Activated CD8-positive, alpha-beta T cell treated with anti-CD3 and anti-CD28 coated beads, Interleukin-2, amount 10 ng/mL, durations not matched to agents 7 days and 5 days (primary cell): ENCODE measurements at places on chromosomes 4 and X. TPM values are rescaled to one million over a fixed set of nuclear protein-coding genes. Genes with fewer than 3 reads are reported as not detected.

The DGKK gene
- total RNA-seq = not detected

The CT83 gene
- total RNA-seq = not detected

The KIAA1210 gene
- total RNA-seq = not detected

The AKAP4 gene
- total RNA-seq = not detected

The CXCL10 gene
- not detected for total RNA-seq

The CNKSR2 gene
- total RNA-seq = 11.1 TPM

The ZNF732 gene
- not detected for total RNA-seq

The SMIM31 gene
- not detected for total RNA-seq

The ZNF718 gene
- 11.5 TPM for total RNA-seq

The PRPS1 gene
- 69.8 TPM for total RNA-seq

The NKX3-2 gene
- not detected for total RNA-seq

The XAGE1B gene
- not detected for total RNA-seq

The OSTC gene
- 81.6 TPM for total RNA-seq

The SYN1 gene
- 0.58 TPM for total RNA-seq

The TMEM47 gene
- not detected for total RNA-seq

The MAP3K15 gene
- 0.37 TPM for total RNA-seq

The PRDM5 gene
- 0.05 TPM for total RNA-seq

The PDE6B gene
- total RNA-seq = 16.1 TPM

The TAF1 gene
- 43.6 TPM for total RNA-seq

The HSFX1 gene
- 0.90 TPM for total RNA-seq

The IBSP gene
- not detected for total RNA-seq

The TENM3 gene
- not detected for total RNA-seq

The RAB39B gene
- 7.5 TPM for total RNA-seq

The FAAH2 gene
- not detected for total RNA-seq

The LARP1B gene
- 13.6 TPM for total RNA-seq

The UGT2B7 gene
- total RNA-seq = not detected

The USP9X gene
- total RNA-seq = 46.0 TPM

The CCKAR gene
- total RNA-seq = not detected

The CENPU gene
- 59.1 TPM for total RNA-seq

The AFF2 gene
- total RNA-seq = 0.40 TPM

The AMBN gene
- not detected for total RNA-seq

The TIGD4 gene
- 0.44 TPM for total RNA-seq

The PORCN gene
- total RNA-seq = 22.7 TPM

The CHRNA9 gene
- 0.26 TPM for total RNA-seq

The PHOX2B gene
- not detected for total RNA-seq

The CXCL8 gene
- total RNA-seq = not detected

The SHROOM2 gene
- not detected for total RNA-seq

The CSAG2 gene
- not detected for total RNA-seq

The PAGE1 gene
- not detected for total RNA-seq

The TRIM75 gene
- total RNA-seq = not detected

The DMRTC1 gene
- 0.18 TPM for total RNA-seq

The CITED1 gene
- total RNA-seq = not detected

The NSUN7 gene
- not detected for total RNA-seq

The PCDH18 gene
- total RNA-seq = not detected

The ATP2B3 gene
- not detected for total RNA-seq

The ASIC5 gene
- not detected for total RNA-seq

The VCX3B gene
- total RNA-seq = not detected

The USP38 gene
- total RNA-seq = 22.0 TPM

The SLC6A14 gene
- not detected for total RNA-seq

The C4orf51 gene
- not detected for total RNA-seq

The UGT2B11 gene
- total RNA-seq = not detected
